ENCODE measurements at places on chromosomes 7 and 10.

GRCh38 chr7:39493934-39494333 is 72.3 kb upstream of the YAE1 start:
- DNase-seq: no peak

GRCh38 chr7:104123786-104124185 is 84.0 kb downstream of the ORC5 start:
- no peak for DNase-seq

GRCh38 chr10:80583685-80584084 is 46.0 kb downstream of the SH2D4B start:
- no peak for DNase-seq

DNA sequence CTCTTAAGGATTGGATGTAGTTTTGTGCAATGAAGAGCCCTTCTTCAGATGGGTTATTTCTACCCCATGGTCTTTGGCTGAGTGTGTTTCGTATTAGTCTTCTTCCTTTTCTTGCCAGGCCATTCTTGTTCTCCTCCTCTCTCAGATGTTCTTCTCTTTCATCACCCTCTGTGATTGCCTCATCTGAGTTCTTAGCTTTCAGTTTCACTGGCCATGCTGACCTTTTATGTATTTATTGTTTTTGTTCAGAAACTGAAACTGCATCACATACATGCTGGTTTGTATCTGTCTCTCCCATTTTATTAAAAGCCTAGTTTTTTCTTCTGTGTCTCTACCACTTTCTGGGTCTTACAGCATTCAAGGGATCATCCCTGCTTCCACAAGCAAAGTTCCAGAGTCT is 21.7 kb upstream of the PCGF5 start:
- no peak for DNase-seq

DNA sequence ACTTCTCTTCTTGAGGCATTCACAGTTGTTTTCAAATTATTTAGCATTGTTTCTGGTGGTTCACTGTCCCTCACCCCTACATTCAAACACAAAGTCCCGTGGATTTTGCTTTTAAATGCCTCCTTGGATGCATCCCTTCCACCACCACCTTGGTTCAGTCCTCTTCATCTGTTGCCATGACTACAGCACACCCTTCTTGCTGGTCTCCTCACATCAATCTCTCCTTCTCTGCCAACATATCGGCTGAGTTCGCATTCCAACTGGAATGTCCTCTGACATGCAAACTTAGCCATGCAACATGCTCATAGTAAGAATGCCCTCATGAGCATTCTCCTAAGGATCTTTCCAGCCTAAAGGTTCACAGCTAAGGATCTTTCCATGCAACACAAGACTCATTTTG is 198.3 kb upstream of the AGK start:
- no peak for DNase-seq

DNA sequence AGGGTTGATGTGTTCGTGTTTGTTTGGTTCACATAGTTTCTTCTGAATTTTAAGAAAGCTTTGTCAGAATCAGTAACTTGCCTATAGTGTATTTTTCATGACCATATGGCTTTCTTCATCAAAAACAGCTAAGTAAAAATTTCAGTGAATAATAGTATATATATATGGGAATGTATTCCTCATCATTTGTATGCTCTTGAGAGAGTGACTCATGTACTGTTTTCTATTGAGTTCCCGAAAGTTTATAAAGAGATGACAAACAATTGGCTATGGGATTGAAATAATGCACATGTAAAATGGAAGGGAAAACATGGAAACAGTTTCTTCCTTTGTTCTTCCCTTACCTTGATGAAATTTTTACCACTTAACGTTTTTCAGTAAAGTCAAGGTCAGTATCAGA is 56.4 kb downstream of the KAT6B start:
- DNase-seq: no peak

DNA sequence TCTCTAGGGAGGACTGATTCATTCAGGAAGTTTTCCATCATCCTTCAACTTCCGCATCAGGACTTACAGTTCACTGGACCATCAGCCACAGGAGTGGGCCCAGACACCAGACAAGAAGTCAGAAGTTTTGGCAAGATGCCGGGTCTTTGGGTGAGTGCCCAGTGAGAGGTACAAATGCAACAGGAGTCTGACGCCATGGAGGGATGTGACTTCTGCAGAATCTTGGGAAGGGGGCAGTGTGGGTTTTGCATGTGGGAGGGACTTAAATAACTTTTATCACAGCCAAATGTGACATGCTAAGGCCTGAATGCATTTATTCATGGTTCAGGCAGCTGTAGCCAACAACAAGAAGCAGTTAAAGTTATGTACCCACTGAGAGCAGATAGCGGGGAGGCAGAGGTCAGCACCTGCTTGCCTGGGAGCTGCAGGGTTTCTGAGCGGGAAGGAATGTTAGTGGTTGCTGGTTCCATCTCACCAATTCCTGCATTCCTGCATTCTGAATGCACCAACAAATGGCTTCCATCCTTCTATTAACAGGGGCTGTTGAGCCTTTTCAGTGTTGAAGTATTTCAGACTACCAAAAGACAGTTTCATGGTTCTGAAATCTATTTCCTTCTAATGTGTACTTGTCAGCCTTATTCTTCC is 375.2 kb downstream of the PAXIP1 start:
- DNase-seq: no peak

Data from stimulated activated CD4-positive, alpha-beta T cell treated with anti-CD3 and anti-CD28 coated beads, Interleukin-12 subunit alpha, Interleukin-12 subunit beta, amount 100 ng/mL, for 24 hours (primary cell).